ENCODE measurements at places on chromosomes 5 and 9.

- no peak for DNase-seq
These were observed 47.3 kb downstream of the PRLR start for GRCh38 chr5:35182910-35183535.

DNA sequence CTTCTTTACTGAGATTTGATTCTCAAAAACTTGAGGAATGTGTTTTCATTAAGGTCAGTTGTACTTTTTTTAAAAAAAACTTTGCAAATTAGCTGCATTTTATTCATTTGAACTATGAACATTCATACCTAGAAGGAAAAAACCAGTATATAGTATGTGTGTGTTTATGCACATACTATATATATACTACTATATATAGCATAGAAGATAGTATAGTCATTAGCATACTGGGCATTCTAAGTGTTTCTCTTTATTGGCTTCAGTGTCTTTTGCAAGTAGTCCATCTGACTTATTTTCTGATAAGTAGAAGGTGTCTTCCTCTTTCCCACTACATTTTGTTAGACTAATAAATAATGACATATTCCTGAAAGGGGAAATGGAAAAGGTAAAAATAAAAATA lies 33.0 kb downstream of the ELOVL7 start:
- DNase-seq, result no peak

GRCh38 chr5:154367101-154367500 lies 78.7 kb upstream of the SAP30L start:
- no peak for DNase-seq

GRCh38 chr9:22056402-22056801 lies 47.3 kb upstream of the CDKN2B start:
- DNase-seq, result no peak

- no peak for DNase-seq
These were observed 27.3 kb downstream of the NADK2 start for GRCh38 chr5:36214436-36214835.

DNA sequence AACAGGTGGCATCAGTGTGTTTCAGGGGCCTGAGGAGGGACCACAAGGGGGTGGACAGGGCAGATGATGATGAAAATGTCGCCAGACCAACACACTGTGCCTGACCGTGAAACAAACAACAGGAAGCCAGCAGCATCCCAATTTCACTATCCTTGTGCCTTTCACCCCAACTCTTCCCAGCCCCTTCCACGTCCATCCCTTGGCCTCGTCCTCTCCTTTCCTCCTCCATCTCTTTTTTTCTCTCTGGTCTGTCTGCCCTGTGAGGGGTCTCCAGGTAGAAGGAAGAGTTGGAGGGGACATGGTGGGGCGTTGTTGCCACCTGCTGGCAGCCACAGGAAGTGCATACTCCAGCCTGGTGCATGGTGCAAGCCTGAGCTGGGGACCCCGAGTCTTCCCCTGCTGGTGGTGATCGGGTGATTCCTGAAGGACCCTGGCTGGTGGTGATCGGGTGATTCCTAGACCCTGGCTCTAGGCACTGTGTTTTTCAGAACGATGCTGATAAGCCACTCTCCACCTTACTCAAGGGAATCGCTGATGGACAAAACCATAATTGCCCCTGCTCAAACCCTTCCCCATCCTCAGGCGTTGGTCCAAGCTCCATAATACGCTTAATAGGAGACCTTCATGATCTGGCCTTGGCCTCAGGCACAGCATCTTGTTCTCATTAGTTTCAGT lies 21.7 kb upstream of the NSD1 start:
- DNase-seq, result no peak

Measured in kidney epithelial cell (primary cell).